ENCODE measurements at places on chromosomes 1 and 21. TPM values are rescaled to one million over a fixed set of nuclear protein-coding genes. Genes with fewer than 3 reads are reported as not detected.

Gene SRM
- total RNA-seq: 51.0 TPM

Gene KRTAP11-1
- total RNA-seq: not detected

Gene SLC25A24
- 51.1 TPM for total RNA-seq

Gene SLC44A3
- 2.7 TPM for total RNA-seq

Gene S100A7A
- total RNA-seq: not detected

Gene RAB7B
- total RNA-seq: not detected

Gene RUNX1
- 18.7 TPM for total RNA-seq

Gene HTR6
- not detected for total RNA-seq

Gene DNAH14
- total RNA-seq: 21.6 TPM

Gene FAM177B
- not detected for total RNA-seq

Gene CCDC27
- total RNA-seq: not detected

Gene IL10
- not detected for total RNA-seq

Gene ZYG11A
- total RNA-seq: 0.18 TPM

Gene AP4B1
- total RNA-seq: 28.4 TPM

Gene FCGR2B
- not detected for total RNA-seq

Gene NMNAT2
- total RNA-seq: 1.7 TPM

Gene MAP10
- total RNA-seq: 4.9 TPM

Gene ADCY10
- total RNA-seq: 0.31 TPM

Gene CFHR2
- not detected for total RNA-seq

Gene SORT1
- total RNA-seq: 49.0 TPM

Gene SFT2D2
- 36.8 TPM for total RNA-seq

Gene CHIA
- not detected for total RNA-seq

Gene TFF2
- total RNA-seq: not detected

Gene CYYR1
- 88.6 TPM for total RNA-seq

All from endothelial cell (in vitro differentiated cells).